CD4-positive, alpha-beta T cell treated with Interleukin-21 for 1 hour (primary cell): ENCODE measurements at places on chromosomes 6 and 20.
A peak's percentile ranks its signal among the peaks of the same experiment; 100 is the strongest.

DNA sequence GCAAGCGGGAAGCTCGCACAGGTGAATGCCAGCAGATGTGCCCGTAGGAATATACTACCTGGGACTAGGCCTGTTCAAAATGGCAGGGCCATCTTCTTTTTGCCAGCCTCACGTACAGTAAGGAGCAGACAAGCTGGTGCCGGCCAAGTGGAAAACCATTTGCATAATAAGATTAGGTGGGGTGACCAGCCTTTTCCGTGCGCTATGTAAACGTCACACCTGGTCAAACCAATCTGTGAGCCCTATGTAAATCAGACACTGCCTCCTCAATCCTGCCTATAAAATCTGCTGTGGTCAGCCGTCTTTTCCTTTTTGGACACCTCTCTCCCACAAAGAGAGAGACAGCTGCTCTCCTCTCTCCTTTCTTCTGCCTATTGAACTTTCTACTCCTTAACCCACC is 60.8 kb upstream of the TMEM30A start:
- DNase-seq, result no peak

- peak; percentile 35 for DNase-seq
Measured at GRCh38 chr6:26363882-26364701, 906 bp upstream of the BTN3A2 start.

DNA sequence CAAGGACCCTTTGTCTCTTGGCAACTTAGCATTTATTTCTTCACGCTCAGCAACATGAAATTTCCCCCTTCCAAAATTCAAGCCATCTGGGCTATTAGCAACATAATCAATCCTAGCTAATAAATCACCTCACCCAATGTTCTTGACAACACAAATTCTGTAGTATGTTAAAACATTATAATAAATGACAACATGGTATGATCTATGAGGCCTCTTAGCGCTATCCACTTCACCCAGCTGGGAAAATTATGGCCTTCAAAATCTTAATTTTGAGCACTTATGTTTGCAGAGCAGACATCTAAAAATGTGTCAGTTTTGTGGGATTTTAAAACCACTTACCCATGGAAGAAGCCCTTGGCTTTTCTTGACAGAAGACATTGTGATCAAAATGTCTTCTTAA is 181.9 kb downstream of the HDGFL1 start:
- DNase-seq, result no peak

DNA sequence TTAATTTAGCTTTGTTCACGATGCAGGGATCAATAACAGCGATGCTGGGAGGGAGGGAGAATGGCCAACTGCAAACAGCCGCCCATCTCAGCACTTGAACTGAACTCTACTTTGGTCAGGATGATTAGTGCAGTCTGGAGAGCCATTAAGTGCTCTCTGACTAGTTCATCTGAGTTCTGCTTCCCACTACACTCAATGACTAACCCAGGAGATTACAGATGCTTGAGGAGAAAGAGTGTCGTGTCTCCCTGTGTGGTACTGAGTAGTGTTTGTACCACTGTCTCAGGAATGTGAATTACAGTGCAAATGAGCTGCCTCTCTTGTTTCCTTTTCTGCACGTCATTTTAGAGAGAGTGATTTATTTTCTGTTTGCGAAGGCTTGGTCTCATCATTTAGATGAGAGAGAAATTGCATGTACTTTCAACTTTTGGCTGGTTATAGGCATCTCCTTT is 23.5 kb downstream of the CARMIL1 start:
- no peak for DNase-seq

- no peak for DNase-seq
Measured at GRCh38 chr6:28648878-28649375, 123.2 kb downstream of the GPX5 start.

- DNase-seq, result no peak
Measured at GRCh38 chr6:99393366-99393697, 663 bp downstream of the COQ3 start.

DNA sequence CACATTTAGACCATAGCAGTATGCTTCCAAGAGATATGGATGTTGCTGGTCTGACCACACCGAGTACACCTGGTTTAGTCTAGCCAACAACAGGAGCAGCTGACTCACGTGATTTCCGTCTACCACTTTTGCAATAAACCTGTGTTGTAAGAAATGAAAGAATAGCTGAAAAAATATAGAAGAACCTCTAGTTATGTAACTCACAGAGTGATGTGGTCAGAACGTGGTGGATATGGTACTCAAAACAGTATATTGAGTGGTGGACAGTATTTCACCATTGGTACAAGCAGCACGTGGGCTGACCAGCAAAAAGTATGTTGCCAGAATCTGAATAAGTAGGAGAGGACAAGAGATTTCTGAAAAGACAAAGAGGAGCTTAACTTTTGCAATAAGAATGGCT is 226.9 kb downstream of the TBC1D7 start:
- DNase-seq, result no peak
